ENCODE measurements at places on chromosomes 16 and 17.

- DNase-seq, result no peak
These were observed 68.0 kb downstream of the CBLN1 start for GRCh38 chr16:49213594-49213993.

GRCh38 chr16:74771656-74772315 lies 2.8 kb downstream of the FA2H start:
- DNase-seq, result no peak

- no peak for DNase-seq
These were observed 439.8 kb downstream of the UTP18 start for GRCh38 chr17:51700011-51700760.

- no peak for DNase-seq
These were observed 27.5 kb downstream of the KCNJ16 start for GRCh38 chr17:70102531-70102930.
